Thoracic aorta (tissue), 2 donors: ENCODE measurements at places on chromosomes 2 and 18. TPM values are rescaled to one million over a fixed set of nuclear protein-coding genes. Genes with fewer than 3 reads are reported as not detected.

- no peak for DNase-seq
- H3K36me3 ChIP-seq = no peaks in the 10 kb centered on the region
- no peaks in the 10 kb centered on the region for H3K27me3 ChIP-seq
- H3K4me1 ChIP-seq = no peaks in the 10 kb centered on the region
- no peak overlapping the region for H3K4me3 ChIP-seq
Observed at GRCh38 chr2:129478902-129479517, 500.5 kb upstream of the RAB6C start.

The L3MBTL4 gene
- total RNA-seq = 5.3 TPM

The SERPINB11 gene
- not detected for total RNA-seq

The HRH4 gene
- total RNA-seq = 2.5 TPM

- H3K27me3 ChIP-seq = no peaks in the 10 kb centered on the region
- H3K4me3 ChIP-seq = no peak overlapping the region
- peaks cover 64% of the 10 kb centered on the region for H3K4me1 ChIP-seq
- DNase-seq = no peak
- H3K27ac ChIP-seq = no peak overlapping the region
- no peaks in the 10 kb centered on the region for H3K36me3 ChIP-seq
Observed at GRCh38 chr2:101808006-101808562, 110.6 kb downstream of the MAP4K4 start.

The CHMP3 gene
- total RNA-seq = 138 TPM

DNA sequence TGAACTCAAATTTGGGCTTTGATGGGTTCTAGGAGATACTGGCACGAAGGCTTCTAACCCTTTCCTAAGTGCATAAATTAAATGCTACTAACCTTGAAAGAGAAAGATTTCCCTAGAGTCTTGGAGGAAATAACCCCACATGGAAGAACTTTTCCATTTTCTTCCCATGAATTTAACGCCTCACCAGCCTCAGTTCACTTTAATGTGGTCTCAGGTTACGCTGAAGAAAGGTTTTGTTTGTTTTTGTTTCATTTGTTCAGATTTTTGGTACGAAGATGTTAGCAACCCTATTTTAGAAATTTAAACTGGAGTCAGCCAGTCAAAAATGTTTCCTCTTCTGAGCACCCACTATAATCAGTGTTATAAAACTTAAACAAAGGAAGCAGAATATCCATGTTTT is 30.7 kb downstream of the METTL4 start:
- H3K27ac ChIP-seq = no peak overlapping the region
- peaks cover 22% of the 10 kb centered on the region for H3K4me1 ChIP-seq
- H3K4me3 ChIP-seq = no peak overlapping the region
- no peaks in the 10 kb centered on the region for H3K36me3 ChIP-seq
- DNase-seq = no peak
- H3K27me3 ChIP-seq = no peaks in the 10 kb centered on the region

DNA sequence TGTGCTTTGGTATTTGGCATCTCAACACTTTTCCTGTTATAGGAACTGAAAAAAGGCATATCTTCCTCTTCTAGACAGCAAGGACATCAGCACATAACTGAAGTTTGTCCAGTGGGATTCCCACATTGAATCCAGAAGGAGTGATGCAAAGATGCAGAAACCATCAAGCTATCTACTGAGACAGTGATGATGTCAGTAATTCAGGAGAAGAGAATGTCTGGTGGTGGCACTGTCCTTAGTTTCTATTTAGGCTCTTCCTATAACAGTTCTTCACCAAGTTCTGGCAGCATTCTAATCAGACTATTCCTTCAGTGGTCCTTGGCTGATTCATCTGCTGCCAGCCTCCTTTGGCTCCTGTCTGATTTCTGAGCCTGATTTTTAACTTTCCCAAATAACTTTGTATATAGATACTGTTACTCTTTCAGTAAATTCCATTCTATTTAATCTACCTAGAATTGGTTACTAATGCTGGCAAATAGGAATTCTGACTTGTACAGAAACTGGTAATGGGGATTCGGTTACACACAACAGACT is 56.6 kb upstream of the AGPS start:
- H3K36me3 ChIP-seq = no peaks in the 10 kb centered on the region
- H3K27ac ChIP-seq = no peak overlapping the region
- DNase-seq = no peak
- H3K4me1 ChIP-seq = peaks cover 6% of the 10 kb centered on the region
